HS-27A (cell line): ENCODE measurements at places on chromosomes 6 and 20.

DNA sequence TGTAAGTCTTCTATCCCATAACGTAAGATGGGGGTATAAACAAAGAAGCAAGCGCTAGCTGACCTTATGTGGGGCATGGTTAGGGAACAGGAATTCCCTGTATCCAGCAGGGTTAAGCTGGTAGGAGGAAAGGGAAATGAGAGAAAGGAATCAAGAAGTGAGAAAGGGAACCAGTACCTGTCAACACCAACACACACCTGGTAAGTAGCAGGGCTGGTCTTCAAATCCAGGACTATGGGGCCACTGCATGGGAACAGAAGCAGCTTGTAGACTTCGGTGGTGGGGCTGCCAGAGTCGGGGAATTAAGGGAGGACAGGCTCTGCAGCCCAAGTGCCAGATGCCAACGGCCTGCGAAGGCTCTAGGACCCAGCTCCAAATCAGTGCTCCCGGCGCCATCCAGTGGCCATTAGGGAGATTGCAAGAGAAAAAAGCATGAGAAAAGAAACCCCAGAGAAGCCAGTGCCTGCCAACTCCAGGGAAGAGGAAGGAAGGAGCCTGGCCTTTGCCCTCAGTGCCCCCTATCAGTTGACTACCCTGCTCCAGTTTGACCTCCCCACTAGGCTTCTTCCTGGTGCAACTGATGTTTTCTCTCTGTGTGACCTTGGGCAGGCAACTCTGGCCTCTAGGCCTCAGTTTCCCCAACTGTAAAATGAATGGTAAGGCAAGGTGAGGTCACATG lies 15.8 kb upstream of the RBPJL start:
- DNase-seq = peak; percentile 64

- no peak for DNase-seq
Measured at GRCh38 chr20:20930500-20930899, 175.7 kb downstream of the LINC00237 start.

- DNase-seq = no peak
Measured at GRCh38 chr20:37223053-37223452, 38.6 kb downstream of the GHRH start.

DNA sequence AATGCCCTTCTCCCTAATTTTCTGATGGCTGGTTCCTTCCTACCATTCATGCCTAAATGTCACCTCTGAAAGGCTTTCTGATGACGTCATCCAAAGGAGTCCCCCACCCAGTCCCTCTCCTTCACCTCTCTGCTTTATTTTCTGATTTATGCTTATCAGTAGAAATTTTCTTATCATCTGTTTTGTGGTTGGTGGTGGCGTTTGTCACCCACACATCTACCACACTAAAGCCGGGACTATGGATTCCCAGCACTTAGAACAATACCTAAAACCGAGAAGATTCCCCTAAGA lies 9.0 kb downstream of the CNKSR3 start:
- DNase-seq = no peak

- no peak for DNase-seq
Measured at GRCh38 chr6:149761438-149761837, 11.9 kb downstream of the PCMT1 start.

GRCh38 chr6:163786995-163787671 lies 372.6 kb downstream of the QKI start:
- no peak for DNase-seq

DNA sequence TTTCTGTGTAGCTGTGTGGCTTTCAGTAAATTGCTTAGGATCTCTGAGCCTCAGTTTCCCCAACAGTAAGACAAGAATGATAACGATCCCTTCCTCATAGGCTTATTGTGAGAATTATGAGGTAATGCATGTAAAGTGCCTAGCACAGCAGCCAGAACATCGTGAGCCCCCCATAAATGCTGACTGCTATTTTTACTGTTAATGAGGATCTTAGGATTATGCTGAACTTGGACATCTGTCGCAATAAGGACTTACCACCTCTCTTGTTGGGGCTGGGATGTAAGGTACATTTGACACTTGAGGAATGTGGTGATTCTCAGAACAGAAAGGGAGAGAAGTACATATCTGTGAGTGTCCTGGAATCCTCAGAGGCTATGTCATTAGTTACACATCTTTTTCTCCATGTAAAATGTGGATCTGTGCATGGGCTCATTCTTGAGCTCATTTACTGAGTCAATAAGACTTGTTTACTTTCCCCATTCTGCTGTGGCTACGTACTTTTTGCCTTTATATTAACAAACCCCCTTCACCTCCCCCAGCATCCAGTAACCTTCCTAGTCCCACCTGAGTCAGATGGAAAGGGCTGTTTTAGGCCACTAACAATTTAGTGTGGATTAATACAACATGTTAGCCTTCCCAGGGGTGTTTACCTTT lies 64.4 kb upstream of the PLEKHG1 start:
- DNase-seq = no peak

- no peak for DNase-seq
Measured at GRCh38 chr6:125489579-125490285, 188.0 kb upstream of the HDDC2 start.

GRCh38 chr6:53828215-53828614 lies 33.4 kb downstream of the LRRC1 start:
- DNase-seq = no peak

GRCh38 chr20:58705208-58705926 lies 12.8 kb downstream of the NPEPL1 start:
- no peak for DNase-seq

- DNase-seq = no peak
Measured at GRCh38 chr6:131042664-131043063, 20.4 kb downstream of the EPB41L2 start.

GRCh38 chr6:14085176-14085787 lies 32.3 kb upstream of the CD83 start:
- no peak for DNase-seq

- no peak for DNase-seq
Measured at GRCh38 chr20:59787538-59787890, 145.9 kb downstream of the SYCP2 start.

DNA sequence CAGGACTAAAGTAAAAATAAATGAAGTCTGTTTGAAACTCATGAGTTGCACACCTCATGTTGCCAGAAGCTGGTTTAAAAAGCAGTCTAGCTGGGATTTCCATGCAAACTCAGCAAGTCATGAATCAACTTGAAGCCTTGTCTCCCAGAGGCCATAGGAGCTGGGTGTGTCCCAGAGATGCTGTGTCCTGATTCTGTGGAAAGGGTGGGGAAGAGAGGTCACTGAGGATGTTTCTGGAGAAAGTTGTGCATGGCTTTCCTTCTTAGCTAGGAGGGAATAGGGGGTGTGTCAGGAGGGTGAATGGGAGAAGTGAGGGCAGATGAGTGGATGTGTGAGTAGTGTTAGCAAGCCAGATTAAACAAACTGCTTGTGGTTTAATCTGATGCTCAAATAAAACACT lies 111.3 kb downstream of the ADAT2 start:
- no peak for DNase-seq

DNA sequence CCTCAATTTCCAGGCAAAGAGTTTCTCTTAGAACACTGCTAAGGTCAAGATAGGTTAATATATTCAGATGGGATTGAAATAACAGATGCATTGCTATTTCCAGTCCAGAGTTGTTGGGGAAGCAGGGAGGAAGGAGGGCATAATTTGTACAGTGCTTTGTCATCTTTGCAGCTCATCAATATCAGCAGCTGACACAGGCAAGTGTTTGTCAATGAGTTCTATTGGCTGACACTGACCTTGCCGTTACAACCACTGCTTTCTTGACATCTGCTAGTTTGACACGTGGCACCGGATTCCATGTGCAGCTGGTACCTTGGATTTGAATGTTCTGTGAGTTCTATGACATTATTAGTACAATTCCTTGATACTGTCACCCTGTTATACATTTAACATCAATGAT lies 28.0 kb upstream of the MLIP start:
- DNase-seq = no peak

GRCh38 chr6:44297063-44298038 lies 15.8 kb downstream of the AARS2 start:
- no peak for DNase-seq

- DNase-seq = no peak
Measured at GRCh38 chr6:144935661-144936060, 650.5 kb downstream of the UTRN start.

DNA sequence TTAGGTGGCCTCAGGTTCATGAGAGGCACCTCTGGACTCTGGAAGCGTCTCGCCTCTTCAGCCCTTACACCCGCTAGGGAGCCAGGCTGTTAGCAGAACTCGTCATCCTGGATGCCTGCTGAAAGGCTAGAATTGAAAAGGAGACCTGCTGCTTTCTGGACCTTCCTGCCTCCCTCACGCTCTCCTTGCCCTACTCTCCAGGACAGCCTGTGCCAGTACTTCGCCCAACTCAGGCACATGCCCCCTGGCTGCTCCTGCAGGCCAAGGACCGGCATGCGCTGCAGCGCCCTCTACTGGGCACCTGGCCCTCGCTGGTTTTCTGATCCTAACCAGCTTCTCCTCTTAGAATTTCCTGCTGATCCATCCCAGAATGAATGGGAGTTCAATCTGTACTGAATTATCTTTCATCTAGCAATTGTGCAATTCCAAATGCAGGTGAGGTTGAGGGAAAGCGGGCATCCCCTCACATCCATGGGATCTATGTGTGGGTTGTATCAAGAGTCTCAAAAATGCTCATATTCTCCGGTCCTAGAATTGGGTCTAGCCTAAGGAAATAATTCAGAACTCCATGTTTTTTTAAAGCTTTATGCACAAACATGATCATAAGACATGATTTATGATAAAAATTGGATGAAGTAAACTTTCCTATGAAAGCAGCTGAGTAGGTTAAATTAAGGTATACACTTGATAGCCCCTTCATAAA lies 78.0 kb downstream of the PTPN1 start:
- DNase-seq = no peak

DNA sequence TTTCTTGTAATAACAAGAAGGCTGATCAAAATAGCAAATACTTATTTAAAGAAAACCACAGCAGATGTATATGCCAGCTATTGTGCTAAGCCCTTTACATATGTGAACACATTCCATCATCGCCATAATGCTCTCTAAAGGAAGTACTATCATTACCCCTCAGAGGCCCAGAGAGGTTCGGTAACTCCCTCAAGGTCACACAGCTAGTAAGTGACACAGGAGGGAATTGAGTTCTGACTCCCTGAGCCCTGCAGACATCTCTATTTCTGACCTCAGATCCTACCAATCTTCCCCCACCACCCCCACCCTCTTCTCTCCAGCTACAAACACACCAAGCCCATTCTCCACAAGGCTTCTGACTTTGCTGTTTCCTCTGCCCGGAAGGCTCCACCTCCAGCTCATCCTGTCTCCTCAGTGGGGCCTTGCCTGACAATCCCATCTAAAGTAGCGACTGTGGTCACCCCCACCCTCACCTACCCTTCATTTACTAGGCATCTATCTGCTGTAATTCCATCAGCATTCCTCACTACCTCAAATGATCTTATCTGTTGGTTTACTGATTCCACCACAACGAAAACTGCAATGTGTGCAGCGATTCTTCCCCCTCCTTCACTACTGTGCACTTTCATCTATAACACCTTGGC lies 234.5 kb downstream of the LRFN2 start:
- DNase-seq = no peak

- no peak for DNase-seq
Measured at GRCh38 chr6:124371974-124372475, 568.4 kb downstream of the NKAIN2 start.

DNA sequence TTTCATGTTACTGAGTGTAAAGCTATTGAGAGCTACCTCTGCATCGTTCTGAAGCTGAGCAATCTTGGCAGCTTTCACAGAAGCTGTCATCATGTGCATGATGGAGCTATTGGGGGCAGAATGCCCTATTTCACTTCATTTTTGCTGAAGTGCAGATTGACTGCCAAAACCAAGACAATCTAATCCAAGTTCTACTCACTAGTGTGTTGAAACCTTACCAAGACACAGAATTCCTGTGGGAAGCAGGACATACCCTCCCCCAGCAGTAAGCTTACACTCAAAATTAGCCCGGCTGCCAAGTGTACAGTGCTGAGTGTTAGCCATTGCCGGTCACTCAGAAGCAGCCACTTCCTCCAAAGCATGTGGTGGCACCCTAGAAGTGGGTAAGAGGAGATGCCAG lies 177.3 kb upstream of the TENT5A start:
- DNase-seq = no peak

- DNase-seq = no peak
Measured at GRCh38 chr6:108730635-108731515, 117.3 kb upstream of the ARMC2 start.

- DNase-seq = no peak
Measured at GRCh38 chr20:25629816-25630499, 6.1 kb upstream of the NANP start.

- no peak for DNase-seq
Measured at GRCh38 chr6:25652007-25652515, at the start of gene SCGN. Gene SCGN (plus strand): TSS chr6:25652215. CDS start chr6:25652404, 189 bp downstream.

DNA sequence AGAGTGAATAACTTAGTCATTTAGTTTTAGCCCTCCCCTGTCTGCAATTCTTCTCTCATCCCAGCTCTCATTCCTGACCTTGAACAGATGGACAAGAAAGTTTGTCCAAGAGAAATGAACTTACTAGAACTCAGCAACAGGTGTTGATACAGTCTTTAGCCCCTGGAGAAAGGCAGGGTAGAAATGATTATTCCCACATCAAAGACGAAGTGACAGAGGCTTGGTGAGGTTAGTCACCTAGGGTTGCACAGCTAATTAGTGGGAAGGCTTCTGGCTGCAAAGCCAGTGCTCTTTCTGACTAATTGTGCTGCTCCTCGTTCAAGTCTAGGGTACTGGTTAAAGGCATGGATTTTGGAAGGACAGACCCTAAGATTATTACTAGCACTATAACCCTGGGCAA lies 4.5 kb downstream of the ZDHHC14 start:
- no peak for DNase-seq

- DNase-seq = no peak
Measured at GRCh38 chr6:51620971-51621370, 466.4 kb downstream of the PKHD1 start.

DNA sequence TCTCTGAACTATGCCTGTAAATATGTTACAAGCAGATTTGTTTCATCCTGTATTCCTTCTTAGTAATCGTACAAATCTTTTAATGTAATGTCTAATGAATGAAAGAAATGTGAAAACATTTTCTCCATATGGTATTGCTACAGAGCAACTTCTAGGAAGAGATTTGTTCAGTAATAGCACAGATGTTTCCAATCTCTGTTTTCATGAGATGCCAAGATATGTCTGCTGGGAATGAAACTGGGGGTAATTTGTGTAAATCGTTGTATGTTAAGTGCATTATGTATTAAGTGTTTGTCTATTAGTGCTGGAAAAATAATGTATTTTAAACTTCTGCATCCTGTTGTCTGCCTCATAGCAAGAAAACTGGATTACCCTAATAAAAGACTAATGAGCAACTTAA lies 722.2 kb upstream of the EYS start:
- DNase-seq = no peak
